ENCODE measurements at places on chromosomes 11 and 22. TPM values are rescaled to one million over a fixed set of nuclear protein-coding genes. Genes with fewer than 3 reads are reported as not detected.

MPZL3 gene
- total RNA-seq: 1.0 TPM

MMP8 gene
- 18.9 TPM for total RNA-seq

APOL6 gene
- 45.8 TPM for total RNA-seq

UBASH3B gene
- total RNA-seq: 27.0 TPM

AGBL2 gene
- total RNA-seq: 1.9 TPM

PHOX2A gene
- not detected for total RNA-seq

XNDC1N gene
- 7.6 TPM for total RNA-seq

ELF5 gene
- total RNA-seq: not detected

BUD13 gene
- 20.5 TPM for total RNA-seq

SLC1A2 gene
- not detected for total RNA-seq

PHETA2 gene
- 9.1 TPM for total RNA-seq

ADM2 gene
- under 0.01 TPM for total RNA-seq

OR2D2 gene
- total RNA-seq: 1.00 TPM

A4GALT gene
- not detected for total RNA-seq

TTC12 gene
- 7.6 TPM for total RNA-seq

IGSF22 gene
- total RNA-seq: under 0.01 TPM

UPK3A gene
- total RNA-seq: not detected

CRYBB2 gene
- not detected for total RNA-seq

ZNRF3 gene
- 3.8 TPM for total RNA-seq

TAF6L gene
- total RNA-seq: 28.0 TPM

CNGA4 gene
- not detected for total RNA-seq

IGLL1 gene
- total RNA-seq: not detected

PTDSS2 gene
- total RNA-seq: 38.9 TPM

MYBPC3 gene
- not detected for total RNA-seq

Data from melanocyte of skin (primary cell).